ENCODE measurements at places on chromosomes 5 and 9. TPM values are rescaled to one million over a fixed set of nuclear protein-coding genes. Genes with fewer than 3 reads are reported as not detected.

- no peak for DNase-seq
Observed at GRCh38 chr5:58477760-58478376, 13.4 kb upstream of the GAPT start.

DNA sequence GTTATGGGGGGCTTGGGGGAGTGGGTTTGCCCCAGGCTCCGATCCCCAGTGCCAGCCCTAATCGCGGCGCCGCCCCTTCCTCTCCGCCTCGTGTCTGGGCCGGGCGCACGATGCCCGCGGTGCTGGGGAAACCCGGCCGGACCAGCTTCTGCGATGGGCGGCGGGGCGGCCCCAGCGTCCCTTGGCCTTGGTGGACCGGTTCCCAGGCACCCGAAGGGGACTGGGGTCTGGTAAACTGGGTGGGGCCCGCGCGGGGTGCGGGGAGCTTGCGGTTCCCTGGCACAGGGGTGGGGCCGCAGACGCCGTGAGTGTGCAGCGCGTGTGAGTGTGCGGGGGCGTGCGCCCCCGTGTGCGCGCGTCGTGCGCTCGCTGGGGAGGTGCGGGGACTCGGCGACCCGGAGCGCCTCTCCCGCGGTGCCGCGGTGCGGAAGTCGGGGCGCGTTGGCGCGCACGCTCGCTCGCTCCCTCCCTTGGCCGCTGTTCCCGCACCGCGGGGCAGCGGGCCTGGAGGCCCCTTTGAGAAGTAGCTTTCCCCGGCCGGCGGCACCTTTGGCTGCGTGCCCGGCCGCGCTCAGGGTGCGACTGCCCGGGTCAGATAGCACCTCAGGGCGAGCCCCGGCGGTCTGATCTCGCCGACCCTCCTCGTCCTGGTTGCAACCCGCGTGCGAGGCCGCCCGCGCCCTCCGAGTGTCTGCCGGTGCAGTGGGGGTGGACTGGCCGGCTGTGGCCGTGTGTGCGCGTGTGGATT is 568 bp downstream of the MACIR start:
- peak; percentile 37 for DNase-seq

FGFR4 gene
- total RNA-seq, result 3.9 TPM

- no peak for DNase-seq
Observed at GRCh38 chr9:37715991-37716505, 37.6 kb upstream of the TRMT10B start.

ROPN1L gene
- total RNA-seq, result not detected

PDCD1LG2 gene
- 4.1 TPM for total RNA-seq

OR1Q1 gene
- total RNA-seq, result not detected

GRCh38 chr9:112520656-112521055 is 34.0 kb downstream of the KIAA1958 start:
- DNase-seq, result no peak

GOLPH3 gene
- total RNA-seq, result 80.9 TPM

DNA sequence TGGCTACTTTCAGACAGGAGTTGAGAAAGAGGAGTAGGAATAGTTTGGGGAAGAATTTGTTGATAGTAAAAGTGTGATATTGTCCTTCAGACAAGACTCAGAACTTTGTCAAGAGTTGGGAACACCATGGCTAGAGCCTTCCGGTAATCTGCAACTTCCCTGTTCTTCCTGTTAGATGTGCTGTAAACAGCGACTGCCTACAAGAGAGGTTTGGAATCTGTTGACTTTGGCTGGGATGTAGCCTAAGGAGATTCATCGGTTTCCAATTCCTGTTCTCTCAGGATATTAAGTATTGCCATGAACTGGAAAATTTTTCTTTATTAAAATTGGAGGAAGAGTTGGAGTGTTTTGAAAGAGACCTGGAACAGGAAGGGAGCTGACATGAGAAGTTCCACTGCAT is 43.9 kb downstream of the ARHGAP26 start:
- DNase-seq, result no peak

DNA sequence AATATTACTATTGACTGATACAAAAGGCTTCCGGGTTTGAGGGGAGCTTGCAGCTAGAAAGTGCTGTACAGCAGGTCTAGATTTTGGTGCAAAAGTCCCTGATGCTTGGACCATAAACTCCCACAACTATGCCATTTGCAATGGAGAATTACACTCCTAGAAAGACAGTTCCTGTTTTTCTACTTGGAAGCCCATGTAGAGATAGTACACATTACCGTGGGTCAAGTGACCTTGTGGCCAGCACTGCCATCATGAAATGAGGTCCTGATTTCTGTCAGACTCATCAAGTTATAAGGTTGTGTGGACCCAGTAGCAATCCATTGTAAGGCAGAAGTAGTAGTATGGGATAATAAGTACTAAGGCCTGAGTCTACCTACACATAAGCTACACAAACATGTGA is 42.8 kb upstream of the TNFSF8 start:
- no peak for DNase-seq

ZNF608 gene
- total RNA-seq, result 23.6 TPM

DNA sequence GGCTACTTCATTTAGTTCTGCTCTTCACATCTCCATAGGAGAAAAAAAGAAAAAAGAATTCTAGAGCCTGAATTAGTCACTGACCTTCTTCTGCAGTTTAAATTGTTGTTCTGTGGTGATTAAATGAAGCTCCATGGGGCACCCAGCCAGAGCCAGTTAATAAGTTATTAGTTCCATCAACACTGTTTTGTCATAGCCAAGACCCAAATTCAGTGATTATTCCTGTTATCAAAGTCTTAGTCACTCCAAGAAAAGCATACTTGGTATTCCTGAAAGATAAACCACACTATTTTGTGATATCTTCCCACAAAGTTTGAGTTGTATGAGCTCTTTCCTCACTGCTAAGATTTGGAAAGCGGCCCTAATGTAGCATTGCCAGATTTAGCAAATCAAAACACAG is 134.8 kb upstream of the RGMB start:
- no peak for DNase-seq

DNA sequence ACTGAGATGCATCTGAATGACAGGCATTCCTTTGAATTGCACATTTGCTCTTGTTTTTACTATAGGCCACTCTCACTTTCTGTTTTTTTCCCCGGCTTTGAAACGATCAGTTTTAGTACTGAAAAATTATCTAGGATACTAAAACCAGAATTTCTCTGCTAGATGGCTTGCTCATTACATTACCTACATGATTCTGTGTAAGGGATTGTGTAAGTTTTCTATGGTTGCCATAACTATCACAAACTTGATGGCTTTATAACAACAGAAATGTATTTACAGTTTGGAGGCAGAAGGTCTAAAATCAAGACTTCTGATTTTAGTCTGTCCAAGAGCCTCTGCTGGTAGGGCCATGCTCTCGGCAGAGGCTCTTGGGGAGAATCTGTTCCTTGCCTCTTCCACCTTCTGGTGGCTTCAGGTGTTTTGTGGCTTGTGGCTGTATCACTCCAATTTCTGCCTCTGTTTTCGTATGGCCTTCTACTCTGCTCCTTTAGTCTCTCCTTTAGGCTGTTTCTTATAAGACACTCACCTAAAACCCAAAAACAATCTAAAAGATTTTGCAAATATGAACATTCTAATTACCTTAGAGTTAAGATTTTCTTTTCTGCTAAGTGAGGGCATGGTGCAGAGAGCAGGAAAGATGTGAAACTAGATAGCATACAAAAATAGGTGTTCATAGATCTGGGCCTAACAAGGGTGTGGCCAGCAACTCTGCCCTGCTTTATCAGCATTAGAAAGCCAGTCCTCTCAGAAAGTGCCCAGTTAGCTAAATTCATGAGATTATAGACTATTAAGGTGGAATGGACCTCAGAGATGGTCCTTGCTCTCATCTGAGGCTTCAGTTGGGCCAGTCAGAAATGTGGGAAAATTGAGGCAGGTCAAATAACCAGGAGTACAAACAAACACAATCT is 93.3 kb upstream of the CDKN2B start:
- no peak for DNase-seq

GLIPR2 gene
- 71.1 TPM for total RNA-seq

- DNase-seq, result no peak
Observed at GRCh38 chr5:146633323-146633764, 117.4 kb upstream of the GPR151 start.

DNA sequence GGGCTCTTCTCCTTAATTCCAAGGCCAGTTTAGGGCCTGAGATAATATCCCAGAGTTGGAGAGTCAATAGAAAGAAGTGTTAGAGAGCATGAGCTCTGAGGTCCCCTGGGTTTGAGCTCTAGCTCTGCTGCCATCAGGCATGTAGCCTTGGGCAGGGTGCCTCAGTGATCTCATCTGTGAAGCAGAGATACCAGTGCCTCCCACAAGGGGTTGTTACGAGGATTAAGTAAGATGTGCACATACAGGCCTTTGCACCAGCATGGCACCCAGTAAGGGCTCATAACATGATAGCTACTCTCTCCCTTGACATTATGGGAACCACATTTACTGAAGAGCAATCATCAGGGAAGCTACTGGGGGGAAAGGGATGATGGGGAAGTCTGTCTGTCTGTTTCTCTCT is 265.7 kb downstream of the HSPA4 start:
- no peak for DNase-seq

- no peak for DNase-seq
Observed at GRCh38 chr5:112004867-112005622, 248.1 kb upstream of the NREP start.

ANXA1 gene
- total RNA-seq, result 513 TPM

ACTBL2 gene
- total RNA-seq, result not detected

GRCh38 chr5:103234239-103234975 is 24.2 kb upstream of the MACIR start:
- DNase-seq, result no peak

DNA sequence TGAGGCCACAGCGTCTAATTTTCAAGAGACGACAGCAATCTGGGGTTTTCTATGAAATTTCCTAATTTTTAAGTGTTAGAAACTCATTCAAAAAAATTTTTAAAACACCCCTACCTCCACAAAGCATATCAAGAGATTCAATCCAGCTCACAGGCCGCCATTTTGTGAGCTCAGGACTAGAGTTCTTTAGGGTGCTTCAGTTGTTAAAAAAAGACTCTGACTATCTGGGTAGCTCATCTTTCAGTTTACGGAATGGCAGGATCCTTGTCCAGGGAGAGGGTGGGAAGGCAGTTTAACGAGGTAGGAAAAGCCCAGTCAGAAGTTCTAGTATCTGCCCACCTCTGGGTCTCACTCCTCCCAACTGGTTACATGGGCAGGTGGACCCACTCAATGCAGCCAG is 43.1 kb downstream of the CAMK2A start:
- no peak for DNase-seq

DNA sequence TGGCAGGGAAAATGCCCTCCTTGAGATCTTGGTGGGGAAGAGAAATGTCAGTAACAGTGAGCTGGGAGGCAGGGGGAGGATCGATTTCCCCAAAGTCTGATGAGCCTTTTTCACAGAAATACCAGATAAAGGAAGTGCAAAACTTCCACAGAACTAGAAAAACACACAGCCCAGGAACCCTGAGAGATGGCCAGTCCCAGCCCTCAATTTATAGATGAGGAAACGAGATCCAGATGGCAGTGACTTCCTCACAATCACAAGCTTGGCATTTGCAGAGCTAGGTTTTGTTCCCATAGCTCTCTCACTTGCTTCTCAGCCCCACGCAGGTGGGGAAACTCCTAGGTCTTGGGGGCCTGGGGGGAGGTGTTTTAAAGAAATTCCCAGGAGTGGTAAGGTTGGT is 3.8 kb upstream of the GGTA1 start:
- DNase-seq, result no peak

CFAP77 gene
- not detected for total RNA-seq

- no peak for DNase-seq
Observed at GRCh38 chr9:106324053-106324585, 538.8 kb upstream of the ZNF462 start.

GRCh38 chr5:135944967-135945560 is 9.7 kb downstream of the LECT2 start:
- DNase-seq, result no peak

DNA sequence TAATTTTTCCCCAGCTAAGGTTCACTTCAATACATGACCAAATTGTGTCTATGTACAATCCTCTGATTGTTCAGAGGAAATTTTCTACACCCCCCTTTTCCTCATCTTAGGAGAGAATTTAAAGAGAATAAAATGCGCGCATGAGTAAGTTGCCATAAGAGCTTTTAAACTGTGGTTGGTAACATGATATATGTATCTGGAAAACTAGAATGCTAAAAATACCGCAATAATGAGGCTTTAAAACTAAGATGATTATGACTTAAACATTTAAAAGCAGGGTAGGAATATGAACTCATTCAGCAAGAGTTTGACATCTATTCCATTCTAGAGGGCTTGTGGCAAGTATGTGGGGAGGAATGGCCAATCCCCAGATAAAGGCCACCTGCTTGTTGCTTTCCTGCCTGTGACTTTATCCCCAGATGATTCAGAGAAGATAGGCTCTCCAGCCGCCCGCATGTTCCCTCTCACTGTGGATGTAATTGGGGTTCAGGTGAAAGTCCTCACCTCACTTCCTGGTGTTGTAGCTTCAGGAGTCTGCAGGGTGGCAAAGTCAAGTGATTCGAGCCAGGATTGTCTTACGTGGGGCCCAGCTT is 26.5 kb upstream of the BASP1 start:
- no peak for DNase-seq

ZBTB5 gene
- total RNA-seq, result 7.4 TPM

DNA sequence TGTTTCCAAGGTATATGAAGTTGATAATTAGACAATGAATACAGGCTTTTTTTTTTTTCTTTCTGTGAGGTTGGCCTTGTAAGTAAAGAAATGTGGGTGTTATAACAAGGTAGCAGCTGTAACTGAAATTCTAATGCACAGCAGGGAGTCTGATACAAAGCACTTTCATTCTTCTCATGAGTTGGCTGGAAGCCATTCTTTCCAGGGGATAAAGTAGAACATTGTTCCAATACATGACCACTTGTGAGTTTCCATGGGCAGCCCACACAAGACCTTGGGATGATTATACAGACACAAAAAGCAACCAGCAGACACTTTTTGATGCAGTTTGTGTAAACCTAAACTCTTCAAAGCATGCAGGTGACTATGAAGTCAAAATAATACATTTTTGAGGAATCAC is 1785.9 kb upstream of the WWC1 start:
- no peak for DNase-seq

- DNase-seq, result no peak
Observed at GRCh38 chr9:136714096-136714892, 1.9 kb downstream of the DIPK1B start.

MAP1B gene
- total RNA-seq, result 654 TPM

NEUROG1 gene
- total RNA-seq, result not detected

C5orf52 gene
- total RNA-seq, result not detected

- DNase-seq, result no peak
Observed at GRCh38 chr5:164636456-164636855, 1131.0 kb downstream of the MAT2B start.

DNA sequence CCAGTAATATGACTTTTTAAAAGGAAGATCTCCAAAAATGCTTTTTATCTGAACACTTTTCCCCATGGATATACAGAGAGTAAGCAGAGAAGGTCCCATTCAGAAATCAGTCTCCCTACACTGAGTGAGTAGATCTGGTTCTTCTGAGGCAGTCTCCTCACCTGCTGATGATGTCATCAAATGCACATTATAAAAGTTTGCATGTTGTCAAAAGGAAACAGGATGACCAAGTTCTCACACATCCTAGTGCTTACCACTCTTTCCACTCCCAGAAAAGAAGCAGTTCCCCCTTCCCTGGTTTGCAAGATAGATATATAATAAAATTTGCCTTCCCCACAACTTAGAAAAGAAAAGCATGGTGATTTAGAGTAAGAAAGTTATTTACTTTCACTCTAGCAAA is 180.5 kb downstream of the RAB3C start:
- DNase-seq, result no peak

ANKRD20A1 gene
- 1.3 TPM for total RNA-seq

CCDC192 gene
- total RNA-seq, result 0.56 TPM

GRCh38 chr5:39714036-39714698 is 289.4 kb upstream of the DAB2 start:
- DNase-seq, result no peak

- DNase-seq, result no peak
Observed at GRCh38 chr5:63211448-63212132, 633.0 kb downstream of the LRRC70 start.

All from omental fat pad (tissue), 4 donors.